Natural killer cell (primary cell): ENCODE measurements at places on chromosomes 13 and 19.
A peak's percentile ranks its signal among the peaks of the same experiment; 100 is the strongest.

GRCh38 chr13:45064889-45065288 is 55.4 kb upstream of the GTF2F2 start:
- no peak for DNase-seq
- no peaks in the 10 kb centered on the region for H3K36me3 ChIP-seq
- H3K4me1 ChIP-seq, result no peaks in the 10 kb centered on the region
- H3K27me3 ChIP-seq, result no peaks in the 10 kb centered on the region
- H3K27ac ChIP-seq, result no peak overlapping the region

- H3K4me3 ChIP-seq, result peak overlapping the region; percentile 84
- H3K27ac ChIP-seq, result peak overlapping the region; percentile 66
- H3K27me3 ChIP-seq, result no peaks in the 10 kb centered on the region
- H3K4me1 ChIP-seq, result peaks cover 16% of the 10 kb centered on the region
- H3K36me3 ChIP-seq, result no peaks in the 10 kb centered on the region
Observed at GRCh38 chr19:6199240-6199994, 64.0 kb downstream of the ACSBG2 start.

DNA sequence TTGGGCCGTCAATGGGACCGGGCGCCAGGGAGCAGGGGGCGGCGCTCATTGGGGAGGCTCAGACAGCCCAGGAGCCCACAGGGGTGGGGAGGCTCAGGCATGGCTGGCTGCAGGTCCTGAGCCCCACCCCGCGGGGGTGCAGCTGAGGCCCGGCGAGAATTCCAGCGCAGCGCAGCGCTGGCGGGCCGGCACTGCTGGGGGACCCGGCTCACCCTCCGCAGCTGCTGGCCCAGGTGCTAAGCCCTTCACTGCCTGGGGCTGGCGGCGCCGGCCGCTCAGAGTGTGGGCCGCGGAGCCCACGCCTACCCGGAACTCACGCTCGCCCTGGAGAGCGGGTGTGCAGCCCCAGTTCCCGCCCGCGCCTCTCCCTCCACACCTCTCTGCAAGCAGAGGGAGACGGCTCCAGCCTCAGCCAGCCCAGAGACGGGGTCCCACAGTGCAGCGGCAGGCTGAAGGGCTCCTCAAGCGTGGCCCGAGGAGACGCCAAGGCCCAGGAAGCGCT is 1227.4 kb downstream of the PCDH17 start:
- no peaks in the 10 kb centered on the region for H3K27me3 ChIP-seq
- no peak overlapping the region for H3K4me3 ChIP-seq
- H3K27ac ChIP-seq, result no peak overlapping the region

DNA sequence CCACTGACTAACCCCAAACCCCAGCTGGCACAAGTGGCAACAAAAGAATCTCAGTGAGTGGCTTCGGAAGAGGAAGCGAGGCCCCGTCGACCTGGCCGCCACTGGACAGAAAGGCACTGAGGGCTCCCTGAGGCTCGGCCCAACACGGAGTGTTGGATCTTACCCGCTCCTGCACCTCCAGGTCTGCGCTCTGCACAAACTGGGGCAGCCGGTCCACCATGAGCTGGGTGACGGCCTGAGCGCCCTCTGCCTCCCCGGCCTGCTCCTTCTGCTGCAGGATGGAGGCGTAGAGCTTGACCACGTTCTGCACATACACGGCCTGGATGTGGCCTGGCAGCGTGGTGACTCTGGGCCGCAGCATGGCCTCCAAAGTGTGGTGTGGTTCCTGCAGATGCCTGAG is 21.7 kb downstream of the IZUMO4 start:
- H3K4me1 ChIP-seq, result peaks cover under 1% of the 10 kb centered on the region
- no peak overlapping the region for H3K27ac ChIP-seq
- DNase-seq, result no peak
- peaks cover 91% of the 10 kb centered on the region for H3K36me3 ChIP-seq
- H3K4me3 ChIP-seq, result no peak overlapping the region
- no peaks in the 10 kb centered on the region for H3K27me3 ChIP-seq

- H3K4me3 ChIP-seq, result no peak overlapping the region
- no peak for DNase-seq
- H3K36me3 ChIP-seq, result no peaks in the 10 kb centered on the region
Observed at GRCh38 chr13:90947976-90948375, 399.5 kb upstream of the MIR17HG start.

- no peak overlapping the region for H3K4me3 ChIP-seq
- H3K27ac ChIP-seq, result no peak overlapping the region
- H3K36me3 ChIP-seq, result no peaks in the 10 kb centered on the region
- no peak for DNase-seq
- H3K4me1 ChIP-seq, result no peaks in the 10 kb centered on the region
Observed at GRCh38 chr19:21432590-21432989, 35.7 kb downstream of the ZNF493 start.

GRCh38 chr13:46544208-46544607 is 8.8 kb upstream of the LRCH1 start:
- no peak overlapping the region for H3K4me3 ChIP-seq
- no peaks in the 10 kb centered on the region for H3K4me1 ChIP-seq
- no peaks in the 10 kb centered on the region for H3K36me3 ChIP-seq
- no peaks in the 10 kb centered on the region for H3K27me3 ChIP-seq
